Activated CD8-positive, alpha-beta memory T cell treated with anti-CD3 and anti-CD28 coated beads for 4 hours (primary cell): ENCODE measurements at places on chromosomes 4 and X.

DNA sequence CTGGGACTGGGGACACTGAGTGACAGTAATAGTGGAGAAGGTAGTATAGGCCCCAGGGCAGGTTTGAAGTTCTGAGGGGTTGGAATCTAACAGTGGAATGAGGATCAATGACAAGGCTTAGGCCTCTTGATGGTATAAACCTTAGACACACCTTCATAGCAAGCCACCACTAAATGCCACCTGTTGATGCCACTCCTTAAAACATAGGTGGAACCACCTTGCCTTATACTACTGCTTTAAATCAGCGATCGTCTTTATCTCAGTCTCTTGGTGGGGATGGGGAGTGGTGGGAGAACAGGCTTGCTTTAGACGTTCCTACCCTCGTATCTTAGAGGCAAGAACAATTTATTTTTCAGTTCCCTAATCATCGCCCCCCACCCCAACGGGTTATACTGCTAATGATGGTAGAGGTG is 1.2 kb downstream of the RAB33B start:
- no peak for DNase-seq

DNA sequence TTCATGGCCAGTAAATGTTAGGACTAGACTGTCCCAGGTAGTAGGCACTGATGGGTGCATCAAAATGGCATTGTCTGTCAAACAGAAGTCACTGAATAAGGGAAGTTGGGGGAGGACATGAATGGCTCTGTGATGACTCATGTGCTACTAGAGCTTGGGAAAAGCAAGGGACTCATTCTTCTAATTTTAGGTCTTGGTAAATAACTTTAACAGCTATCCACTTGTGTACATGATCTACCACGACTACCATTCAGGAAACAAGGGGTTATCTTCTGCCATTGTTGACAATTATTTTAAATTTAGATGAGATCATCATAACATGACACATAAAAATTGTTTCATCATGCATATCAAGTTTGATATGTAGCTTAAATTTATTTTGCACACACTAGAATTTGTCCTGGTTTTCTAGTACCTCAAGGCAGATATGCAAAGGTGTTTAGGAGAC is 6.3 kb downstream of the AREG start:
- no peak for DNase-seq

DNA sequence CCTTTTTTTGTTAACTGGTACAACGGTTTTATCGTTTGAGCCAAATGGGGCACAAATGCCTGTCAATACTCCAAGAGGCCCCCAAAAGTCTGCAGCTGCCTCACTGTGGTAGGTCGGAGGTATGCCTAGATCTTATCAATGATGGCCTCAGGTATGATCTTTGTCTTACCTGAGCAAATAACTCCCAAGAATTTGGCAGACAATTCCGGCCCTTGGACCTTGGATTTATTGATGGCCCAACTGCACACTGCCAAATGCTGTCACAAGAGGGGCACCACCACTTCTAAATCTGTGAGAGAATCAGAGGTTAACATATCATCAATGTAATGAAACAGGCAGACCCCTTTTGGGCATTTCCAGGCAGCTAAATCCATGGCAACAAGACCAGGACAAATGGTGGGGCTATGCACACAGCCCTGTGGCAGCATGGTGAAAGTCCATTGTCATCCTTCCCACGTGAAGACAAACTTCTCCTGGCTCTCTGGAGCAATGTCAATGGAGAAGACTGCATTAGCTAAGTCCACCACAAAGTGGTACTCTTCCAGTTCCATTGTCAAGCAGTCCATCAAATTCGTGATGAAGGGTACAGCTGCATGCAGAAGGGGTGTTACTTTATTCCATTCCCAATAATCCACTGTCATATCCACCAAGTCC is 28.6 kb downstream of the CXCL13 start:
- DNase-seq: no peak

GRCh38 chr4:2285613-2286381 is 23.9 kb upstream of the MXD4 start:
- no peak for DNase-seq

DNA sequence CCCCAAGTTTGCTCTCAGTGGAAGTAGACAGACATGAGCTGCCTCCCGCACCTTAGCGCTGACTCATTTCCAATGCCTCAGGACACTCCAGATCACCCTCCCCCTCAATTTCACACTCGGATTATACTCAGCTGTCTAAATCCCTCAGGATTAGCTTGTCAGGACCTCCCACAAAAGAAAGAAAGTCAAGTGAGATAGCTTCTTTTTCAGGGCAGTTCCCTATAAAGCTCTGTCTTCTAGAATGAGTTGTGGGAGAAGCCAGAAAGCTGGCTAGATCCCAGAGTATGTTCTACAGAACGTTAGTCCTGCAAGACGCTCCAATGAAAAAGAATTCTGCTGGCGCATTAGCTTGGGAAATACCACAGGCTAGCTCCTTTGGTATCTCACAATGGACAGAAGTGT is 51.2 kb upstream of the MTNR1A start:
- no peak for DNase-seq

GRCh38 chr4:182538031-182538430 is 294.8 kb downstream of the TENM3 start:
- DNase-seq: no peak
